ENCODE measurements at places on chromosomes 5 and 9. TPM values are rescaled to one million over a fixed set of nuclear protein-coding genes. Genes with fewer than 3 reads are reported as not detected.

The TYRP1 gene
- total RNA-seq: 79.7 TPM

The EPB41L4B gene
- total RNA-seq: 27.4 TPM

The ABITRAM gene
- 9.9 TPM for total RNA-seq

The BAAT gene
- total RNA-seq: 2.3 TPM

The DDX4 gene
- total RNA-seq: not detected

The SPINK1 gene
- total RNA-seq: not detected

The CCNJL gene
- total RNA-seq: 1.2 TPM

The PFN3 gene
- total RNA-seq: not detected

The ARHGEF37 gene
- 68.5 TPM for total RNA-seq

The GABBR2 gene
- 0.32 TPM for total RNA-seq

The SSBP2 gene
- 54.1 TPM for total RNA-seq

The OLFML2A gene
- 14.6 TPM for total RNA-seq

The KCTD16 gene
- total RNA-seq: 0.03 TPM

The EQTN gene
- not detected for total RNA-seq

The PDLIM4 gene
- total RNA-seq: 117 TPM

DNA sequence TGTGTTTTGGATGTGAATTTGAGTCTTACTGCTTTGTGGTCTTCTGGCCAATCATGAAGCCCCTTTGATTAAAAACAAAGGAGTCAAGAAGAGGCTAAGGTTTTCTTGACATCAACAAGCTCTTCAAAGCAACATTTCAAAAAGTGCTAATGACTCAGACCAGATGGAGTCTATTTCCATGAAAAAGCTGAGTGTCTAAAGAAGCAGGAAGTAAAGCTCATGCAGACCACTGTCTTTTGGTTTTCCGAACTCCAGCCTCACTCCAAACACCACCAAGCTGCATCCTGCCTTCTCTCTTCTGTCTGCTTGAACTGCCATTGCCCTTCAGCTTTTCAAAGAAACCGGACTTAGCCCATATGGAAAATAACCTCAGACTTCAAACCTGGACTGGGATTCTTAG is 115.2 kb downstream of the PRDM6 start:
- no peak overlapping the region for H3K4me3 ChIP-seq
- no peak for DNase-seq
- H3K27me3 ChIP-seq: no peaks in the 10 kb centered on the region
- H3K36me3 ChIP-seq: no peaks in the 10 kb centered on the region
- H3K27ac ChIP-seq: no peak overlapping the region
- peaks cover 3% of the 10 kb centered on the region for H3K4me1 ChIP-seq

DNA sequence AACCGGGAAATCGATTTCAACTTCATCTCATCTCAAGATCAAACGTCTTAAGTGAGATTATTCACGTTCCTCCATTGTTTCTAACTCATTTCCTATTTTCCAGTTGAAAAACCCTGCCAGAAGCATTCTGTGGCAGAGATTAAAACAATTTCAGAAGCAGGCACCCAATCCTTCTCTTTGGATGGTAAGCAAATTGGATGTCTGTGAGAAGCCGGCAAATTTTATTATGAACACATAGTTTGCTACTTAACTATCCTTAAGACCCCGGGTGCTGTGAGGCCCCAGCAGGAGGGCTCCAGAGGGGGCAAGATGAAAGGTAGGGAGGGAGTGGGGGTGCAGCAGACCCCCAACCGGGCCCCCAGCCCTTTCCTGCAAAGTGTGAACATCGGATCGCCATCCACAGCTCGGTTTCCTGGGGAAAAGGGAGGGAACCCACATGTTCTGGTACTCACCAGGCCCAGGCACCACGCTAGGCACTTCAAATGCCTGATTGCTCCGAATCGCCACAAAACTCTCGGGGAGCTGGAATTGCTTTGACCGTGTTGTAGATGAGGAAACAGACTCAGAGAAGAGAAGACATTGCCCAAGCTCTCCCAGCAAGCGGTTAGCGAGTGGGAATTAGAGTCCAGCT is 167.1 kb upstream of the MVB12B start:
- no peak overlapping the region for H3K4me3 ChIP-seq
- H3K4me1 ChIP-seq: no peaks in the 10 kb centered on the region
- DNase-seq: peak; percentile 22
- H3K27ac ChIP-seq: no peak overlapping the region
- H3K36me3 ChIP-seq: no peaks in the 10 kb centered on the region

- H3K27ac ChIP-seq: no peak overlapping the region
- no peaks in the 10 kb centered on the region for H3K36me3 ChIP-seq
- no peak for DNase-seq
- peaks cover 52% of the 10 kb centered on the region for H3K4me1 ChIP-seq
- peak overlapping the region; percentile 60 for H3K4me3 ChIP-seq
Measured at GRCh38 chr5:93583768-93584595, 960 bp downstream of the NR2F1 start.

DNA sequence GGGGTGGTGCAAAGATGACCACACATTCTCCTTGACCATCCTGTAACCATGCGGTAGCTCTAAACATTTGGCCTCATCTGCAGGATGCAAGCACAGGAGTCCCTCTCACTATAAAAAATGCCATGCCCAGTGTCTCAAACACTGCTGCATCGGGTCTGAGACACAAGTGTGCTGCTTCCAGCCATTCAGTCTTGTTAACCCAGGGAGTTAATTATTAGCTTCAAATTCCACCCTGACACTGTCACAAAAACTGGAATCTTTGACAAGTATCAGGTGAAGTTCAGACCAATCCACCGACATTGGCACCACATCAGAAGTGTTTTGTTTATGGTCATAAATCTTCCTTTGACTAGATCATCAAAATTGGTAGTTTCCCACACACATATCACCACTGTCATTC is 119.1 kb upstream of the RASEF start:
- H3K27me3 ChIP-seq: peaks cover 12% of the 10 kb centered on the region
- H3K4me3 ChIP-seq: no peak overlapping the region
- no peak for DNase-seq
- H3K27ac ChIP-seq: no peak overlapping the region
- no peaks in the 10 kb centered on the region for H3K36me3 ChIP-seq

DNA sequence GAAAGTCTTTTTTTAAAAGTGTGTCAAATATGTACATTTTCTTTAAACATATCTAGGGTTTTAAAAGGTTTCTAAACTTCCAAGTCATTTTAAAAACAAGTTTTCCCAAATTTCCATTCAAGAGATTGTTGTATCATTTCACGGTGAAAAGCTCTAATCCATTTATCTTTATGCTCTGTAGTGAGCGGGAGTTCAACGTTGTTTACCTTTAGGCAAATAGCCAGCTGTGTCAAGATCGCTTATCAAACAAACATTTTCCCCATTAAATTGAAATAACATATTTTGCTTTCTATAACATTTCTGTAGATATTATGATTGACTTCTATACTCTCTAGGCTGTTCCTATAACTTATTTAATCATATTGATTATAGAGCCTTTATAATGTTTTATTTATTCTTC is 75.1 kb downstream of the CTSL start:
- H3K4me1 ChIP-seq: no peaks in the 10 kb centered on the region
- DNase-seq: no peak
- no peak overlapping the region for H3K27ac ChIP-seq
- H3K4me3 ChIP-seq: no peak overlapping the region

- peaks cover 13% of the 10 kb centered on the region for H3K4me1 ChIP-seq
- peaks cover under 1% of the 10 kb centered on the region for H3K27me3 ChIP-seq
- no peak overlapping the region for H3K27ac ChIP-seq
- H3K4me3 ChIP-seq: no peak overlapping the region
- no peaks in the 10 kb centered on the region for H3K36me3 ChIP-seq
Measured at GRCh38 chr5:982377-983237, 26.0 kb upstream of the NKD2 start.

GRCh38 chr5:71938895-71939294 is 168.4 kb upstream of the MAP1B start:
- H3K36me3 ChIP-seq: no peaks in the 10 kb centered on the region
- no peak overlapping the region for H3K27ac ChIP-seq
- no peaks in the 10 kb centered on the region for H3K27me3 ChIP-seq

- H3K36me3 ChIP-seq: no peaks in the 10 kb centered on the region
- H3K27ac ChIP-seq: no peak overlapping the region
- no peak for DNase-seq
- H3K27me3 ChIP-seq: no peaks in the 10 kb centered on the region
Measured at GRCh38 chr9:89926691-89927220, 321.9 kb downstream of the GADD45G start.

GRCh38 chr9:15642369-15642962 is 89.6 kb downstream of the CCDC171 start:
- H3K36me3 ChIP-seq: no peaks in the 10 kb centered on the region
- no peak overlapping the region for H3K4me3 ChIP-seq
- H3K27ac ChIP-seq: no peak overlapping the region
- no peak for DNase-seq

DNA sequence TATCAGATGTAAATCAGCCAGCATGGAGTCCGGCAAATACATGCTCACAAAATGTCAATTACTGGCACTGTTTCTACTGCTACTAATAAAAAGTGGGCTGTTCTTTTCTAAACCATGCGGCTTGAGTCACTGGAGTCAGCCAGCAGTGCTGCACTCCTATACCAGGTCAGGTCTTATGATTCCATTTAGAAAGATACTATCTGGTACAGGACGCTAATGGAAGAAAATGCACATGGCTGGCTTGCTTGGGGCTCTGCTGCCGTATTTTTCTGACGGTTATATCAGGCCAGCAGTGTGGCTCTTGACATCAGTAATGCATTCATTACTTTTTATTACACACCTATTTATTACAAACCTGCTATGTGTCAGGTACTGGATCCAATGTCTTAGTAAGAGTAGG is 74.3 kb downstream of the NDFIP1 start:
- no peaks in the 10 kb centered on the region for H3K4me1 ChIP-seq
- H3K36me3 ChIP-seq: no peaks in the 10 kb centered on the region
- no peak for DNase-seq
- no peak overlapping the region for H3K4me3 ChIP-seq

DNA sequence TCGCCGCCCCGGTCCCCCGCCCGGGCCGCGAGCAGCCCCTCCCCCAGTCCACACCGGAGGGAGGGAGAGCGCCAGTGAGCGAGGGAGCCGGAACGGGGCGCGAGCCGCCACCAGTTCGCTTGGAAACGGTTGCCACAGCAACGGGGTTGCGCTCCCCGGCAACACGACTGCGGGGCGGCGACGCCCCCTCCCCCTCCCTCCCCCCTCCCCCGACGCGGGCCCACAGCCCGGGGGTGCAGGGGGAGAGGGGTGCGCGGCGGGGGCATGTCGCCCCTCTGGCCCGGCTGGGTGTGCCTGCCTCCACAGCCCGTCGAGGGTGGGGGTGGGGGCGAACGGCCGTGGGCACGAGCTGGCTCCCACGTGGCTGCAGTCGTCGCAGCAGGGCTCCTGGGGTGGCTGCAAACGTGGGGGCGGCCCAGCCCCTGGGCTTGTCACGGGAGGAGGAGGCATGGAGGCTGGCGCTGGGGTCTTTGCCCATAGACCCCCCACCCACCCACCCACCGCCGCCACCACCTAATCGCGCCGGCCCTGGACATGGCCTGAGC is 524 bp downstream of the PRR7 start:
- H3K27ac ChIP-seq: peak overlapping the region; percentile 53
- no peak for DNase-seq
- H3K4me3 ChIP-seq: peak overlapping the region; percentile 74
- H3K27me3 ChIP-seq: no peaks in the 10 kb centered on the region
- H3K4me1 ChIP-seq: peaks cover 70% of the 10 kb centered on the region
- H3K36me3 ChIP-seq: peaks cover 1% of the 10 kb centered on the region

DNA sequence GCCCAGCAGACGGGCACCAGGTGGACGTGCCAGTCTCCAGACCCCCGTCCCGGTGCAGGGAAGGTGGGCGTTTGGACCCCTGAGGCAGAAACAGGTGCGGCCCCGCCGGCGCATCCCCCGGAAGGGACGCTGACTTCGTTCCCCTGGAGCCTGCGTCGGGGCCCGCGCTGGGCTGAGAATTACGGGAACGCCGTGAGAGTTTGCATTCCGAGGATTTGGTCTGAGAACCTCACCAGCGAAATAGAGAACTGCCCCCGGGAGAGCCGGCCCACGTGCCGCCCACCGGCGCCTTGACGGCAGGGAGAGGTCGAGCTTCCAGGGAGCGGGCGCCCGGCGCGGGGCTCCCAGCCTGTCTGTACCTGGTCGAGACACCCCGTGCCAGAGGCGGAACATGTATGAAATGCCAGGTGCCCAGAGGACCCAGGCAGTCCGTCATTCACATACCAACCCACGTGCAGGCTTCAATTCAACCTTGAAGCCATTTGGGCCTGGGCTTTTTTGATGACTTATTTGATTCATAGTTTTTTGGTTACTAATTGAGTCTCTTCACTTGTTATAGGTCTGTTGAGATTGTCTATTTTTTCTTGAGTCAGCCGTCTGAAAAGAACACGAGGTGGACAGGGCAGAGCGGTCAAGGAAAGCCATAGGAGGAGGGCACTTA is 877 bp upstream of the CAMSAP1 start:
- H3K27ac ChIP-seq: peak overlapping the region; percentile 67
- H3K27me3 ChIP-seq: no peaks in the 10 kb centered on the region
- H3K4me3 ChIP-seq: peak overlapping the region; percentile 81
- H3K4me1 ChIP-seq: peaks cover 51% of the 10 kb centered on the region
- DNase-seq: peak; percentile 78
- peaks cover 24% of the 10 kb centered on the region for H3K36me3 ChIP-seq

DNA sequence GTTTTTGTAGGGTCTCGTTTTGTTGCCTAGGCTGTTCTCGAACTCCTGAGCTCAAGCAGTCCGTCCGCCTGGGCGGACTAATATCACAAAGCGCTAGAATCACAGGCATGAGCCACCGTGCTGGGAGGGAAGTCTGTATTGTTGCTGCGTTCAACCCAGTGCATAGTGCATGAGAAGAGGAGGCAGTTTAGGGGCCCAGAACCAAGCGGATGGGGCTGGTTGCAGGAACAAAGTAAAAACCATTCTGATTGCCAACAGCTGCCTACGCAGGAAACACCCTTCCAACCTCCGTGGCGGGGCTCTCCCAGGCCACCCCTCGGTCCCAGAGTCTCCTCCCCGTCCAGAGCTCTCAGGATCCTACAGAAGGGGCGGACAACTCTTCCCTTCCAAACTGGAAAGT is 87.1 kb downstream of the ANXA2R start:
- H3K4me3 ChIP-seq: peak overlapping the region; percentile 65
- DNase-seq: no peak
- H3K27me3 ChIP-seq: peaks cover 79% of the 10 kb centered on the region
- no peaks in the 10 kb centered on the region for H3K36me3 ChIP-seq
- H3K27ac ChIP-seq: no peak overlapping the region

DNA sequence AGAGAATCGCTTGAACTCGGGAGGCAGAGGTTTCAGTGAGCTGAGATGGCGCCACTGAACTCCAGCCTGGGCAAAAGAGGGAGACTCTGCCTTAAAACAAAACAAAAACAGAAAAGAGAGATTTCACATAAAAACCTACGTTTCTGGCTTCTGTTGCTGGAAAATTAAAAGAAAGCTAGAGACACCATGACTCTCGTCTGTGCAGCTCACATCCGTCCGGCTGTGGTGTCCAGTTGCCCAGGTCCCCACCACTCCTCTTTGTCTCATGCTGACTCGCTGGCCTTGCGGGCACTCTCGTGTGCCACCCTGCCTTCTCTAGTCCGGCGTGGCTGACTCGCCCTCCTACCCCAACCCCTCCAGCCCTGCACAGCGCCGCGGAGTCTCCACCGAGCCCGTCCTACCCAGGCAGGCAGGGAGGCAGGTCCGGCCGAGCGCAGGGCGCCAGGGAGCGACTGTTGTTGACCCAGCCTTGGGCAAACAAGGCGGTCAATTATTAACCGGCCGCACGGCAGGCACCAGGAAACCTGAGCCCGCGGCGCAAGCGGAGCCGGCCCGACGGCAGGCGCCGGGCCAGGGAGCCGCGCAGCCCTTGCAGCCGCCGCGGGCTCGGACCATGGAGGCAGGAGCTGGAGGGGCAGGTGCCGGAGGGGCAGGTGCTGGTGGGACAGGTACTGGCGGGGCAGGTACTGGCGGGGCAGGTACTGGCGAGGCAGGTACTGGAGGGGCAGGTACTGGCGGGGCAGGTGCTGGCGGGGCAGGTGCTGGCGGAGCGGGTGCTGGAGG is at the start of gene PRRT1B:
PRRT1B (plus strand) TSS at position 521 of the 783 bp plus-strand sequence; CDS start at position 614, 93 bp downstream.
- H3K36me3 ChIP-seq: no peaks in the 10 kb centered on the region
- no peak for DNase-seq
- H3K4me3 ChIP-seq: peak within 1 kb of the TSS; percentile 22
- H3K4me1 ChIP-seq: peaks cover 20% of the 10 kb centered on the region
- H3K27me3 ChIP-seq: peaks cover 57% of the 10 kb centered on the region

Data from suprapubic skin (tissue), 4 donors.